ENCODE measurements at places on chromosomes 7 and 10. TPM values are rescaled to one million over a fixed set of nuclear protein-coding genes. Genes with fewer than 3 reads are reported as not detected.

The MORN4 gene
- polyA plus RNA-seq = 8.4 TPM

The PDE1C gene
- 10.9 TPM for polyA plus RNA-seq

The ARHGEF35 gene
- not detected for polyA plus RNA-seq

The FAM237B gene
- not detected for polyA plus RNA-seq

The CYP26A1 gene
- polyA plus RNA-seq = 0.15 TPM

The BMPER gene
- polyA plus RNA-seq = 6.2 TPM

The LIPK gene
- not detected for polyA plus RNA-seq

The SAMD9L gene
- polyA plus RNA-seq = 1.9 TPM

The COL28A1 gene
- polyA plus RNA-seq = 0.16 TPM

The ZP3 gene
- polyA plus RNA-seq = 0.42 TPM

The ABCB1 gene
- 0.72 TPM for polyA plus RNA-seq

The NANOS1 gene
- polyA plus RNA-seq = 0.12 TPM

The CPA2 gene
- not detected for polyA plus RNA-seq

The GCK gene
- polyA plus RNA-seq = 0.14 TPM

The SEC31B gene
- 6.1 TPM for polyA plus RNA-seq

The IFIT2 gene
- 1.1 TPM for polyA plus RNA-seq

The SPDYE18 gene
- not detected for polyA plus RNA-seq

The VDAC2 gene
- polyA plus RNA-seq = 123 TPM

The SYCE1 gene
- polyA plus RNA-seq = not detected

The ALDH18A1 gene
- polyA plus RNA-seq = 84.0 TPM

The STRIP2 gene
- polyA plus RNA-seq = 1.8 TPM

The GDF2 gene
- not detected for polyA plus RNA-seq

The PON1 gene
- polyA plus RNA-seq = not detected

The DUSP5 gene
- 61.5 TPM for polyA plus RNA-seq

The TMEM236 gene
- not detected for polyA plus RNA-seq

The DLX5 gene
- polyA plus RNA-seq = not detected

The SPAM1 gene
- polyA plus RNA-seq = not detected

The TAS2R39 gene
- polyA plus RNA-seq = not detected

The NPTX2 gene
- 0.07 TPM for polyA plus RNA-seq

The WIPF3 gene
- polyA plus RNA-seq = not detected

The OR2A42 gene
- not detected for polyA plus RNA-seq

The HOGA1 gene
- polyA plus RNA-seq = 0.42 TPM

The CYP17A1 gene
- polyA plus RNA-seq = not detected

The ATRNL1 gene
- polyA plus RNA-seq = 0.13 TPM

The ACBD7 gene
- 0.29 TPM for polyA plus RNA-seq

The MRC1 gene
- not detected for polyA plus RNA-seq

The KCNH2 gene
- polyA plus RNA-seq = 2.1 TPM

The SHLD2 gene
- 10.6 TPM for polyA plus RNA-seq

The URGCP gene
- polyA plus RNA-seq = 22.0 TPM

The GBX1 gene
- not detected for polyA plus RNA-seq

The TEX47 gene
- polyA plus RNA-seq = not detected

The SLC26A3 gene
- polyA plus RNA-seq = not detected

The HSPA12A gene
- polyA plus RNA-seq = 16.7 TPM

The MUC3A gene
- polyA plus RNA-seq = not detected

The RASSF4 gene
- 8.6 TPM for polyA plus RNA-seq

The PNLIPRP3 gene
- polyA plus RNA-seq = not detected

The HOXA5 gene
- polyA plus RNA-seq = 29.4 TPM

Measured in IMR-90 (cell line).